ENCODE measurements at places on chromosomes 12 and 14.

DNA sequence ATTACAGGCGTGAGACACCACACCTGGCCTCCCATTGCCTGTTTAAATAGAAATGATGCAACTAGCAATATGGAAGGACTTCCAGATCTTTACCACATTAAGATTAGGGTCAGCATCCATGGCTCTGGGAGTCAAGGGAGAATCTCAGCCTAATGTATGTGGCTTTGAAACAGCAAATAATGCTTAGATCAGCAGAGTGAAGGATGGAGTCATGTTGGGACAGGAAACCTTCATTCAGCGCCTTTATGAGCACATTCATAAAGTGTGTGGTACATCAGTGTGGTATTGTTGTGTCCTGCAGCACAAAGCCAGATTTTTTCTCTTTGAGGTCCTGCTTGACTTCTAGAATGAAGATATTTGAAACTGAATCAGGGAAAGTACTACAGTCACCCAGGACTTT is 15.3 kb upstream of the SPSB2 start:
- DNase-seq, result no peak

- no peak for DNase-seq
These were observed 284.7 kb downstream of the DAD1 start for GRCh38 chr14:22304326-22304725.

GRCh38 chr12:10211101-10211939 is 1.4 kb upstream of the GABARAPL1 start:
- no peak for DNase-seq

GRCh38 chr14:43356979-43357545 is 1150.0 kb downstream of the FSCB start:
- DNase-seq, result no peak

DNA sequence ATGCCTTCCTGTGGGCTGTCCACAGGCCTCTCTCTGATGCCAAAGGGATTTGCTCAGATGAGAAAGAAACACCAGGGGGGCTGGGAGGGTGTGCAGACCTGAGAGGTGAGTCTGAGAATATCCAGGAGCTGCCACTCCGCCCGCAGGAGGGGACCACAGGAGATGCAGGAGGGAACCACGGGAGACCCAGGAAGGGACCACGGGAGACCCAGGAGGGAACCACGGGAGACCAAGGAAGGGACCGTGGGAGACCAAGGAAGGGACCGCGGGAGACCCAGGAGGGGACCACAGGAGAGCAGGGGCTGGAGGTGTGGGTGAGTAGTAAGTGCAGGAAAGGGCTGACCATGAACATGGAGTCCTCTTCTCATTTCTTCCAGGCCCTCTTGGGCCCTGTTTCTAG is 74.6 kb upstream of the SFSWAP start:
- no peak for DNase-seq

GRCh38 chr12:94962670-94963069 is 40.8 kb downstream of the NDUFA12 start:
- DNase-seq, result no peak

Measured in astrocyte of the spinal cord (primary cell).